ENCODE measurements at places on chromosomes 16 and 17.

- no peak for DNase-seq
These were observed 231.5 kb downstream of the MRTFB start for GRCh38 chr16:14302399-14303181.

DNA sequence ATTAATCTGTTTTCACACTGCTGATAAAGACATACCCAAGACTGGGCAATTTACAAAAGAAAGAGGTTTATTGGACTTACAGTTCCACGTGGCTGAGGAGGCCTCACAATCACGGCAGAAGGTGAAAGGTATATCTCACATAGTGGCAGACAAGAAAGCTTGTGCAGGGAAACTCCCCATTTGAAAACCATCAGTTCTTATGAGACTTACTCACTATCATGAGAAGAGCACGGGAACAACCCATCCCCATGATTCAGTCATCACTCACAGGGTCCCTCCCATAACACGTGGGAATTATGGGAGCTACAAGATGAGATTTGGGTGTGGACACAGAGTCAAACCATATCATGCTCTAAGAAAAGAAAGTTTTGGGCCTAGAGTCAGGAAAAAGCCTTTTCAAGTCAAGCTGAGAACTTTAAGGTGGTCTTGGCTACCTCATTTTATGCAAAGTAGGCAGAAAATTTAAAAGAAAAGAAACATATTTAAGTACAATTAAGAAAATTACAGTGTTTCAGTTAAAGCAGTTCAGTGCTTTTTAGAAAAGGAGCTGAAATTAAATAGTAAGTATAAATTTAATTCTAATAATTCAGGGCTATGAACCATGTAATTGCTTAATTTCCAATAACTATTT, 24.9 kb upstream of the CRYM start:
- DNase-seq = no peak

DNA sequence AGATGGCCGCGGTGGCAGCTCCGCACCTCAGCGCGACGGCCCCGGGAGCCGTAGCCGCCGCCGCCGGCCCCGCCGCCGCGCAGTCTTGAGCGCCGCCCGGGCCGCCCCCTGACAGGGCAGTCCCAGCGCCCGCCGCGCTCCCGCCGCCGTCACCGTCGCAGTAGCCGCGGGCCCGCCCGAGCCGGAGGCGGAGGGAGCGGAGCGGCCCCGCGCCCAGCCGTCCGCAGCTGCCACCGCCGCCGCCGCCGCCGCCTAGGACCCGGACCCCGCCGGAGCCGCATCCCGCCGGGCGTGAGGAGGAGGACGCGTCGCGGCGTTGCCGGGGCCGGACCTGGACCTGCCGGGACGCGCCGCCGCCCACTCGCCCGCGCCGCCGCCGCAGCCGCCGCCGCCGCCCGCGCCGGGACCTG, 218 bp downstream of the TNRC6C start:
- peak; percentile 40 for DNase-seq

DNA sequence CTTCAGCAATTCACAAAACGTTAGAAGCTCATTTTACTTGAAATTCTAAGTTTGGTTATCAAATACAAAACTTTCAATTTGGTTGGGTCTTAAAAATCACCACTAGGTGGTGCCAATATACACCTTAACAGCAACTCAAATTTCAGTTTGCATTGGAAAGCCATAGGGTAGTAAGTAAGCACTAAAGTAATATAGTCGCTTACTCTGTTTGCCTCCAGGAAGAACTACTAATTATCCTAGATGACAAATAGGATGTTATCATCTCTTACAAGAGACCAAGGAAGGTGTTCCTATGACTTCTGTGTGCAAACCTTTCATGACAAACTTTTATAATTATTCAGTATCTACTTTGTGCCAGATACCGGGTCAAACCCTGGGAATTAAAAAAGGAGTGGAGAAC, 93.3 kb downstream of the MYO1D start:
- DNase-seq = no peak

GRCh38 chr16:65838001-65838400, 528.5 kb upstream of the CDH5 start:
- DNase-seq = no peak

DNA sequence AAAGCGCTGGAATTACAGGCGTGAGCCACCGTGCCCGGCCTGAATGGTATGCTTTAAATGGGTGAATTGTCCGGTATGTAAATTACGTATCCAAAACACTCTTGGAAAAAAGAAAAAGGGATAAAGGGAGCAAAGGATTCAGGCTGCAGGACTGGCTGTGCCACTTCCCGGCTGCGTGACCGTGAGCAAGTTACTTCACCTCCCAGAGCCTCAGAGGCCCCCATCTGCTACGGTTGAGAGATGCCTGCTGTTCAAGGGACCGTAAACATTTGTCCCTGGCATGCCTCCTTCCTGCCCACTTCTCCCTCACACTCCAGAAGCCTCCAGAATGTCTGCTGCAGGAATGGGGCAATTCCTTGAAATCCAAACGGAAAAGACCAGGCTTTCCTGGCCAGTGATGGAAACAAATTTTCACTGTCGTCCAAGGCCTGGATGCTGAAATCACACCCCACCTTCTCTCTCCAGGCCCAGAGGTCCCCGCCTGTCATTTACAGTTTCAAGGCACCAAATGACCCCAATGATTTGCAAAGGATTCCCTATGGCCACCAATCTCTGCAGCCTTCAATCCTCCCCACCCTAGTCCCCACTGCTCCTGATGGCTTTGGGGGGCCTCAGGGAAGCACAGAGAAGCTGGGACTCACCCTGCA, 22.9 kb upstream of the LITAF start:
- no peak for DNase-seq

DNA sequence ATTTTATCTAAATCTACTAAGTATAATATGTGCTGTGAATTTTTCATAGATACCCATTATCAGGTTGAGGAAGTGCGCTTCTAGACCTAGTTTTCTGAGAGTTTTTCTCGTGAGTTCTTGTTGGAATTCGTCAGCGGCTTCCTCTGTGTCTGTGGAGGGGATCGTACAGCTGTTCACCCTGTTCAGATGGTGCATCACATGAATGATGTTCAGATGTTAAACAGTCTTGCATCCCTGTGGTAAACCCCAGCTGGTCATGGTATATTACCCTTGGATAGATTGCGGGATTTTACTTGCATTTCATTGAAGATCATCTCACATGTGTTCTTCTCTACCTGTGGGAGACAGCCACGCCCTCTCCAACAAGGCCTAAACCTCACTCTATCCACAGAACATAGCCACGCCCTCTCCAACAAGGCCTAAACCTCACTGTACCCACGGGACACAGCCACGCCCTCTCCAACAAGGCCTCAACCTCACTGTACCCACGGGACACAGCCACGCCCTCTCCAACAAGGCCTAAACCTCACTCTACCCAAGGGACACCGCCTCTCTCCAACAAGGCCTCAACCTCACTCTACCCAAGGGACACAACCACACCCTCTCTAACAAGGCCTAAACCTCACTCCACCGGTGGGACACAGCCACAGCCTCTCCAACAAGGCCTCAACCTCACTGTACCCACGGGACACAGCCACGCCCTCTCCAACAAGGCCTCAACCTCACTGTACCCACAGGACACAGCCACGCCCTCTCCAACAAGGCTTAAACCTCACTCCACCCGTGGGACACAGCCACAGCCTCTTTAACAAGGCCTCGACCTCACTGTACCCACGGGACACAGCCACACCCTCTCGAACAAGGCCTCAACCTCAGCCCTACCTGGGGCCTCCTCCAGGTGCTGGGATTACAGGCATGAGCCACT, 180.2 kb upstream of the CHMP6 start:
- no peak for DNase-seq

DNA sequence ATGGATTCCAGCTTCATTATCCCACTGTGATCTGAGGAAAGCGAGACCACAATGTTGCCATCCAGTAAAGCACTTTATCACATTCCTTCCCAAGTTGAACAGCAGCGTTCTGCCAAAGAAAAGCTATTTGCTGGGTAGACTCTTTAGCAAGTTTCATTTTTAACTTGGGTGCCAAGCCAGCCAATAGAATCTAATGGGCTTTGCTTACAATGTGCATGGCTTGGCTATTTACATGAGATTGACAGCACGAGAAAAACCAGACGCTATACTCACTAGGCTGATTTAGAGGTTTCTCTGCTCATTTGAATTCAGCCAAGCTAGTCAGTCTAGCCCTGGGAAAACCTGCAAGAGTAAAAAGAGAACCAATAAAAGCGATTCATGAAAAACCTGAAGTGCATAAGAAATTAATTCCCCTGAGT, 108.9 kb downstream of the CDH13 start:
- DNase-seq = no peak

GRCh38 chr17:75876190-75876937, 2.0 kb downstream of the TRIM47 start:
- peak; percentile 79 for DNase-seq

GRCh38 chr17:49051269-49051668, 54.1 kb downstream of the IGF2BP1 start:
- DNase-seq = no peak

DNA sequence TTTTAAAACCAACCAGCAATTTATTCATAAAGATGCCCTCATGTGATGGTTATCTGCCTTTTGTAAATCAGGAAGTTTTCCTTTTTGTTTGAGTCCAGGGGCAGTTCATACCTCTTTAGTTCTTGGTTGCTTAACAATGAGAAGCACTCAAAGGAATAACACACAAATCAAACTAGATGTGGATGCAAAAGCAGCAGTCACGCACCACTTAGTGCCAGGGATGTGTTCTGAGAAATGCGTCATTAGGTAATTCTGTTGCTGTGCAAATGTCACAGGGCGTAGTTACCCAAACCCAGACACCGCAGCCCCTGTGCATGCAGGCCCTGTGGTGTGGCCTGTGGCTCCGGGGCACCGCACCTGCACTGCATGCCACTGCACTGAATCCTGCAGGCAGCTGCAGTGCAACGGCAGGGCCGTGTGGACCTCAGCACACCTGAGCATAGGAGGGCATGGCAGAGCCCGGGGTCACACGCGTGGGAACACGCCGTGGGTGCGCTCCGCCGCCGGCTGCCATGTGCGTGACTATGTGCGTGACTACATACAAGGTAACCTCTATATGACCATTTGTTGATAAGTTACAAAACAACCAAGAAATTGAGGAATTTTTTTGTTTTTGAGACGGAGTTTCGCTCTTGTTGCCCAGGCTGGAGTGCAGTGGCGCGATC, 39.6 kb downstream of the PKD1 start:
- no peak for DNase-seq

DNA sequence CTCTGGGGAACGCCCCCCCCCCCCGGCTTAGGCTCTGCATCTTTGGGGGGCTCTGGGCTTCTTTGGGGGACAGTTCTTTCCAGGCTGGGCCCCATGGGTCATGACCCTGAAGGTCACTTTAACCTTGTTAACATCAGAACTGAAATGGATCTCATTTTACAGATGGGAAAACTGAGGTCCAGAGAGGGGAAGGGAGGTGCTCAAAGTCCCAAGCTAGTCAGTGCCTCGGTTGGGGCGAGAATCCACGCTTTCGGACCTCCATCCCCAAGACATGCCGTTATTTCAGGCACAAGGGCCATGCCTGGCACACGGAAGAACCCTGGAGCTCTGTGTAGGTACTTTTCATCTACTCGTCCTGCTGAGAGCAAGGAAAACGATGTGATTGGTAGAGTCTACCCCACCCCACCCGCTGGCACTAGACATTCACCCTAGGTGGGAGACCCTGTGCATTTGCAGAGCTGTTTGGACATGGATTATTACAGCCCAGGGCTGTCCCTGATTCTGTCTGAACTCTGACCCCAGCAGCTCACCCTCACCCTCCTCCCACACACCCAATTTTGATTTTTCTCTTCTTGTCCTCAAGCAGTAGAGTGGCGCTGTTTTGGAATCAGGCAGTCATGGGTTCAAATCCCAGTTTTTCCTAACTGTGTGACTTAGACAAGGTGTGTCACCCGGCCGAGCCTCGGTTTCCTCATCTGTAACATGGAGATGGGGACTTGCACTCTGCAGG, 155.1 kb upstream of the CDC42EP4 start:
- no peak for DNase-seq

GRCh38 chr17:46832331-46832821, 13.9 kb upstream of the WNT3 start:
- DNase-seq = no peak

DNA sequence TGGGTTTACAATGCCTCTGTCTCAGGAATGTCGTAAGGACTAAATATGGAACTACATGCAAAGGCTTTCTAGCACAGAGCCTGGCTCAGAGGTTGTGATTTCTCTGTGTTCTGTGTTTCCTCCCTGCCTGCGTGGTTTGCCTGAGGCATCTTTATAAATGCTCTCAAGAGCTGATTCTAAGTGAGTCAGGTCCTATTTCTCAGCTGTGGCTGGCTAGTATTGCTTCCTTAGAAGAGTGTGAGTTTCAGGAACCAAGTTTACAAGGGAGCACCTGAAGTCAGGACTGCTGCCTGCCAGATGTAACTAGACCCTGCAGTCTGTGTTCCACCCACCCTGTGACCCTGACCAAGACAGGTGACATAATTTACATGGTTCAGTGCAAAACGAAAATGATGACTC, 8.0 kb upstream of the CCL1 start:
- DNase-seq = no peak

DNA sequence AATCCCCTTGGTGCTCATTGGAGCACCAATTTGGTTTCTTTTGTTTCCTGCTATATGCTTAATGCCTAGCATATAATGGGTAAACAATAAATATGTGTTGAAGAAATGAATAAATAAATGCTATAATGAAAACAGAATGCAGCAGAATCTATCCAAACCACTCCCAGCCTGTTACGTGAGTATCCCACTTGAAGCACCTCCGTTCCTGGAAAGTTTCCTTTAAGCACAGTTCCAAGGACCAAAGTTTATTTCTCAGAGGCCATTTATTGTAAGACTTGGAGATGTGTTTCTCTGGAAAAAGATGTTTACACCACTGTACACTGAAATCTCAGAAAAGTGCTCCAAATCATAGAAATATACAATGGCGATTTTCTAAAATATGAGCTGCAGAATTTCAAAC, 187.0 kb downstream of the SOX9 start:
- no peak for DNase-seq

DNA sequence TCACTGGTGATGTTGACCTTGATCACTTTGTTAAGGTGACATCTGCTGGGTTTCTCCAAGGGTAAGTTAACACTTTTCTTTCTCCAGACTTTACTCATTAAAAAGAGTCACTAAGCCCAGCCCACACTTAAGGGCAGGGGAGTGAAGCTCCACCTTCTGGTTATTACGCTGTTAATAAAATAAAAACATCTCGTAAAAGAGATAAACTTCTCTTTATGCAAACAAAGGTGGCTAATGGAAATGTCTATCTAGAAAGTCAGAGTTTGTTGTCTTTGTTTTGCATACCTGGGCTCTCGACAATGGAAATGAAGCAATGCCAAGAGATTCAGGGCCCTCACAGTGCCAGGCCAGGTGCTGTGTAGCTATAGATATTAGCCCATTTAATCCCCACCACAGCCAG, 134.4 kb downstream of the ZFHX3 start:
- no peak for DNase-seq

DNA sequence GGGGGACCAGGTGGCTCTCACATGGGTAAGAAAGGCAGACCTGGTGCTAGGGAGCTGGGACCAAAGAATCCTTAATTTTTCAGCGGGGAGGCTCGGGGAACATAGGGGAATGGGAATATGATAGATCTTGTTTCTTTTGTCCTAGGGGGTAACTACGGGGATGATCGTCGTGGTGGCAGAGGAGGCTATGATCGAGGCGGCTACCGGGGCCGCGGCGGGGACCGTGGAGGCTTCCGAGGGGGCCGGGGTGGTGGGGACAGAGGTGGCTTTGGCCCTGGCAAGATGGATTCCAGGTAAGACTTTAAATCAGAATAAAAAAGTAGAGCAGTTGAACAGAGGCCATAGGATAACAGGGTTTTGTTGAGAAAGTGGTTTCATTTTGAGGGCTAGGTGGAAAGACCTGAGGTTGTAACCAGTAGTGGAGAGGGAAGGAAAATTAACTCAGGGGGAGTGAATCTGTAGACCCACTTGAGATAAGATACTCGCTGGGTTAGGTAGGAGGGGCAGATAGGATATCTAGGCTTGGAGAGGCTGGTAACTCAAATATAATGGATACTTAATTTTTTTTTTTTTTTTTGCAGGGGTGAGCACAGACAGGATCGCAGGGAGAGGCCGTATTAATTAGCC, 11.0 kb downstream of the FUS start:
- no peak for DNase-seq

All from stimulated activated CD8-positive, alpha-beta memory T cell treated with anti-CD3 and anti-CD28 coated beads, Interleukin-4, amount 100 ng/mL, for 48 hours (primary cell).